ENCODE measurements at places on chromosomes 13 and 19.

DNA sequence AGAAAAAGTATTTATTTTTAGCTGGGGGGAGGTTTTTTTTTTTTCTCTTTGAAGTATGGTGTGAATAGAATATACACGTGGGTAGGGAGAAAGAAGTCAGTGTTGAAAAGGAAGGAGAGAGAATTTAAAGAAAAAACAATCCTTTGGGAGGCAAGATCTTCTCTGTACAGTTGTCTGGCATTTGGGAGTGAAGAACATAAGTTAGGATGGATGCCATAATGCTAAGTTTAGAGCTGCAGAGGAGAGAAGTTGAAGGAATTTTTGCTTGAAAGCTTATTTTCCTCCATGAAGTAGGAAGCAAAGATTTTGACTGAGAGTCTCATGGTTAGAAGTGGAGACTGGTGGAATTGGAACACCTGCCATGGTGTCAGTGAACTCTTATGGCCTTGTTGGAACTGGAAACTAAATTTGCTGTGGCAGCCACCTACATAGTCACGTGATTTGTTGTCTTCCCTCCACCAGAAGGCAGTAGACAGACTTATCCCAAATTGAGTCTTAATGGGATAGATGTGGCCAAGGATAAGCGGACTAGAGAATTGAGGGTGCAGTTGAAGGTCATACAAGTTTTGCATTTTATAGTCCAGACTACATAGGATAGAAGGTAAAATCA, 22.0 kb downstream of the NDFIP2 start:
- no peak for DNase-seq

- no peak for DNase-seq
Measured at GRCh38 chr13:72662548-72662947, 64.9 kb downstream of the MZT1 start.

GRCh38 chr19:42512743-42513304, 15.5 kb downstream of the CEACAM1 start:
- no peak for DNase-seq

DNA sequence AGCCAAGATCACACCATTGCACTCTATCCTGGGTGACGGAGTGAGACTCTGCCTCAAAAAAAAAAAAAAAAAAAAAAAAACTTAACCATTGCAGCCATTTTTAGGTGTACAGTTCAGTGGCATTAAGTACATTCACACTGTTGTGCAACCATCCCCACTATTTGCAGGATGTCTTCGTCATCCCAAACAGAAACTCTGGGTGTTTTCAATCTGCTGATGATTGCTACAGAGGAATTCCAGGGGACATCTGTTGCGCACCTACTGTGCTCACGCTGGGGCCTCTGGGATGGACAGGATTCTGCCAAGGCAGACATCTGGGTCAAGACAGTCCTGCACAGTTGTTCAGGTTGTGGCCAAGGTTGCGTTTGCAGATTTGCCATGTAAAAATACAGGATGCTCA, 2.4 kb upstream of the APOC4 start:
- DNase-seq, result no peak

DNA sequence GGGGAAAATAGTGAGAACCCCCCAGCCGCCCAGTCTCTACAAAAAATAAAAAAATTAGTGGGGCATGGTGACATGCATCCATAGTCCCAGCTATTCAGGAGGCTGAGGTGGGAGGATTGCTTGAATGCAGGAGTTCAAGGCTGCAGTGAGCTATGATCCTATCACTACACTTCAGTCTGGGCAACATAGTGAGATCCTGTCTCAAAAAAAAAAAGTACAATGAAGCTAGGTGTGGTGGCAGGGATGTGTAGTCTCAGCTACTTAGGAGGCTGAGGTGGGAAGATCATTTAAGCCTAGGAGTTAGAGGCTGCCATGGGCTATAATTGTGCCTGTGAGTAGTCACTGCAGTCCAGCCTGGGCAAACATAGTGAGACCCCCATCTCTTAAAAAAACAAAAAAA, 8.9 kb downstream of the PCCA start:
- DNase-seq, result no peak

DNA sequence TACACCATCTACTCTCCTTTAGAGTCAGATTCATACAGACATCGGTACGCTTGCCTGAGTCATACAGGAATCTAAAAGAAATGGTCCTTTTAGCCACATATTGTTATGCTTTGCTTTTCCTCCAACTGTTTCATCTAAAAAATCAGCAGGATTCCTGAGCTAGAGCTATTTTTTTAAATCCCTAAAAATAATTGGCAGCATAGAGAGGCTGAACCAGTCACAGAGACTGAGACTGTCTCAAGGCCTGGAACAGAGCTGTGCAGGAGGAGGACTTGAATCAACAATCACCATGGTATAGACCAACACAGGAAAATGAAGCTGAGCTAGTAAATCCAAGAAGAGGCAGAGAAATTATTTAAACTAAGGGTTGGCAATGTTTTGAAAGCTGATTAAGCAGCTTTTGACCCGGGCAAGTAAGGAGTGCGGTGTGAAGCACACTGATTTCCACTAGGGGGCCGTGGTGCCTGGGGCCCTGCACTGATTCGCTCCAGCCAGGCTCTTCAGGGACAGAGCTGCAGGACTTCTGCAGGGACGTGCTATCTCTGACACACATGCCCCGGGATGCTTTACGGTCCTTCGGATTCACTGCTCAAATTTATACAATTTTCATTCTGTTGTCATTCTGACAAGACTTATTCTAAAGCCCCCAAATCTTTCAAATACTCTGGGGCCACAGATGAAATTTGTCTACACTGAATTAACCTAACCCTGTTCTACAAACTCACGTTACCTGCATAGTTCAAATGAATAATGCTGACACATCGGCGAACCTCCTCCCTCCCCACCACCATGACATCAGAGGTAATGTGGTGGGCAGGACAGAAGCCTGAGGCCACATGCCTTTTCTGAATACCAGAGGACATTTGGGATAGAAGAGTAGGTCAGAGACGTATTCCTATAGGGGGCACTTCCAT, 87.6 kb upstream of the SLC15A1 start:
- DNase-seq, result peak; percentile 42
